ENCODE measurements at places on chromosomes 1 and 21.

DNA sequence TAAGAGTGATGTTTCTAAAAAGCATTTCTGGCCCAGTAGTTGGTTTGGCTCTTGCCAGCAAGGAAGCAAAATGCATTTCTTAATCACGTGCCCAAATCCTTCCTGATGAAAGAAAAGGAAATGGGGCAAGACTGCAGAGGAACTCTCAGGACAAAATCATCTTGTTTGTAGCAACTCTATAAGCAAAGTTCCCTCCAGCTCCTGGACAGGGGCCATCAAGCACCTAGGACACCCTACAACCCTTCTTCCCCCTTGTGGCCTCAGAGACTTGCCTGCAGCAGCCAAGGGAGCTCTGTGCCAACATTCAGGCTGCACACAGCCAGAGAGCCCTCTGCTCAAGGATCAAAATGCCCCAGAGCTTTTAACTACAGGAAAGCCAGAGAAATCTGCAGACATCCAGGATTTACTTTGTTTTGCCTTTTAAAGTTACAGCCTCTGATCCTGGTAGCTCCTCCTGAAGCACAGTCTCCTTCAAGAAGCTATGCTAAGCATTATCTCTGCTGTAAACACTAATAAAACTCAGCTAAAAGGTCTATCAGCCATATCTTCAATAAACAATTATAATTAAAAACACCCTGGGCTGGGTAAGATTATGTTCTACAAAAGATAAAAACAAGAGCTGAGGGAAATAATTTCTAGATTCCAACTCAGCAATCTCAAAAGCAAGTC is 105.0 kb downstream of the KIAA0319L start:
- DNase-seq: no peak

DNA sequence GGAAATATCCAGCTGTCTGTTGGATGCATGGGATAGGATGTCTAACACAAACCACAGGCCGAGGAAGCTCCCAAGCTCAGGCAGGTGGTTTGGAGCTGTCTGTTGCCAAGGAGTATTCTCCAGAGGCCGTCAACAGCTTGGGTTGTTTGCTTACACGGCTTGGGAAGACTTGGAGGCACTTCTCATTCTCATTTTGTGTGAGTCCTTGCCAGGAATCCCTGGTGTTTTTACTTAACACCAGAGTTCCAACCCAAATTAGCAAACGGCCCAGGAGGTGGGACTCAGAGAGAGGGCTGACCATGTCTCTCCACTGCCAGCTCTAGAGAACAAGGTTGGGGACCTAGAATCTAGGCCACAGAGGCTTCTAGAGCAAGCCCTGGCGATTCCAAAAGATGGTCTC is 72.7 kb upstream of the FAM20B start:
- DNase-seq: no peak

GRCh38 chr21:22062472-22063139 is 1064.4 kb downstream of the NCAM2 start:
- no peak for DNase-seq

DNA sequence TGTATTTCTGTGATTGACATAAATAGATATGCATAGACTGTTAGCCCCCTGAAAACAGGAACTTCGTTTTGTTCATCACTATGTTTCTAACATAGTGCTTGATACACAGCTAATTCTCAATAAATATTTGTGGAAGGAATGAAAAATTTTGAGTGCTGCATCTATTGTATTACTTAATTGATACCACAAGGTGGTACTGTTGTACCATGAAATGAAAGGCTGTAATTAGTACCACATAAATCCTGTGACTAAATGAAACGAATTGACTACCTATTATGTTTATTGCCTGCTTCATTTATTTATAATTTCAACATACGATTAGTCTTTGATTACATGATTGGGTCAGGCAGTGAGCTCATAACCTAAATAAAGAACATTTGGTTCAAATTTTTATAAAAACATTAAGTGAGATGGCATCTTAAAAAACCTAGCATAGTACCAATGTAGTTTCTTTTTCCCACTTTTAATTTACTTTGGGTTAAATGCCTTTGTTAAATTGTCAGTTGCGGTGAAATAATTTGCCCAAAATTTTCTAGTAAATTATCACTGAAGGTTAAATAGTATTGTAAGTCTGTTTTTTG is 15.0 kb upstream of the TGFB2 start:
- DNase-seq: no peak

DNA sequence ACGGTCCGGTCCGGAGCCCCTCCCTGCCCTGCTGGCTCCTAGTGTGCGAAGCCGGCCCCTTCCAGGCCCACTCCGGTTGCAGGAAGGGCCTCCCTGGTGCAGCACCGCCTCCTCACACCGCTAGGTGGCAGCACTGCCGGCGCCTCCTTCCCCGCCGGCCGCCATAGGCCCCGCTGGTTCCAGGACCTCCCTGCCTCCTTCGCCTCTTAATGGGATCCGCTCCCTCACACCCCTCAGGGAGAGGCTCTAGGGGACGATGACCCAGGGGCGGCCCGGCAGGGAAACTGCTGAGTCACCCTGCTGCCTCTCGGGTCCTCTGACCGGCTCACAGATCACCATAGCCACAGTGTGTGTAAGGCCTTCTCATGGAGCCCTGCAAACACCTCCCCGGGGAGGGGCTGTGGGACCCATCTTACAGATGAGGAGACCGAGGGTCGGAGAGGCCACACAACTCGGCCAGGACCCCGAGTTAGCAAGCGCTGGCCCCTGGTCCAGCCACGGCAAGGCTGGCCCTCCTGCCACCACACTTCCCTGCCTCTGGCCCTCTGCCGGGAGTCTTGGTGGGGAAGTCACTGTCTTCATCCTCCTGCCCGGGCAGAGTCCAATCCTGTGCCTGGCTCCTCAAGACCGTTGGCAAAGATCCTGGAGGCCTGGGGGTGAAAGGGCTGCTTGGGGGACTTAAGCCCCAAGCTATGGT is 1.6 kb upstream of the AJAP1 start:
- peak; percentile 22 for DNase-seq

DNA sequence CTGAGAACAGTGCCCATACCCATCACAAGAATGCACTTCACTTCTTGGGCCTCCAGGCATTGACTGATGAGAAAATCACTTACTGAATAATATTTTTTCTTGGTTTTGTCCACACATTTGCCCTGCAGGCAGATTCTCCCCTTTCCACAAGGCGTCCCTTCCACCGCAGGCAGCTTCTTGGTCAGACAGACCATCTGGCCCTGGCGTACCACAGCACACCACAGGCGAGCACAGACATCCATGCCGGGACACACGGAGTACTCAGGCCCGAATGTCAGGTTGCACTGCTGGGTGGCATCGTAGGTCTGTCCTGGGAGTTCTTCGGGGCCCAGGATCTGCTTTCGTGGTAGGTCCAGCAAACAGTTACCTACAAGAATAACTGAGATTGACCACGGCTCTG is 32.5 kb downstream of the ADAMTS5 start:
- no peak for DNase-seq

DNA sequence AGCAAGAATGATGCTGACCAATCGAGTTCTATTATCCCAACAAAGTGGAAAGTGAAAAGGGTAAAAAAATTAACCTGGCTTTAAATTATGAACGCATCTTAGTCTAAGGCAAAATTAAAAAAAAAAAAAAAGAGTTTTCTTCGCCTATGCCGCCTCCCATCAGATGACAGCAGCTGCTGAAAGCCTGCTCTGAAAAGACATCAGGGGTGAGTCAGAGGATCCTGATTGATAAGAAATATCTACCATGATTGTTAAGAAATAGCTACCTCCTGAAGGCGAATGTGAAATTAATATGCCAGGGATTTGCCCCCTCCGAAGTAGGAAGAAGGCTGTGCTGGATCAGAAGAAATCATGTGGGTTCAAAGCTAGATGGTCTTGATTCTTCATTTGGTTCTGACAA is 216.8 kb upstream of the C1orf87 start:
- no peak for DNase-seq

- DNase-seq: no peak
These were observed 5.7 kb upstream of the FASLG start for GRCh38 chr1:172653015-172653709.

Data from SHP77 (cell line).